ENCODE measurements at places on chromosomes 12 and 14.

DNA sequence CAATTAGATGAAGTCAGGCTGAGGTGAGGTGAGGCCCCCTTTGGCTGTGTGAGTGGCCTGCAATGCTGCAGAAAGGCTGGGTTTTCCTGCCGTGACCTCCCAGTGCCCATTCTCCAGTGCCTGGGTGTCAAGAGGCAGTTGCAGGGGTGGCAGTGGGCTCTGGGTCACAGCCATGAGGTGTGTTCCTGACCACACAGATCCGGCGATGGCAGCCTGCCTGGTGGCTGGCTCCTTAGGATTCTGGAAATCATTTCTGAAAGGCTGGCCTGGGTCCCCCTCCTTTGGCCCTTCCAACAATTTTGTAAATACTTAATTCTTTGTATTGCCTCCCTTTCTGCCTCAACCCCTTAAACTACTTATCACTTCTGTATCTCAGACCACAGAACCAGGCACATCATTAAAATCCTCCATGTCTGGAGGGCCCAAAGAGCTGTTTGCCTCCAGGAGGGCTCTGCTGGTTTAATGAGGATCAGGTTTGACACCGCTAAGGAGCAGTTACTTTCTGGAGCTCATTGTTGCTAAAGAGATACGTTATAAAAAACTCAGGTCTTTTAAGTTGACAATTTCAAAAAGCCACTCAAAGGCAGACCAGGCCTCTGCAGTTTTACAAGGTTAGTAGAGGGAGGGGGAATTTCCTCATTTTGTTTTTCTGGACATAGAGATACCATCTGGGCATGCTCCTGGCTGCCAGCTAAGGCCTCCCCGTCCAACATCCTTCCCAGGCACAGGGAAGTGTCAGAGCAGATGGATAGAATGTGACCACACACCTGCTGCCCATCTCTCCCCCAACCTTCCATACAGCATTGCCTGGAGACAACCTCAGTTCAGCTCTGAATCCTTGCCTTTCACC lies 204.4 kb downstream of the FOXN3 start:
- no peak for DNase-seq

- DNase-seq, result no peak
These were observed 957.7 kb downstream of the DIO2 start for GRCh38 chr14:79253576-79253975.

DNA sequence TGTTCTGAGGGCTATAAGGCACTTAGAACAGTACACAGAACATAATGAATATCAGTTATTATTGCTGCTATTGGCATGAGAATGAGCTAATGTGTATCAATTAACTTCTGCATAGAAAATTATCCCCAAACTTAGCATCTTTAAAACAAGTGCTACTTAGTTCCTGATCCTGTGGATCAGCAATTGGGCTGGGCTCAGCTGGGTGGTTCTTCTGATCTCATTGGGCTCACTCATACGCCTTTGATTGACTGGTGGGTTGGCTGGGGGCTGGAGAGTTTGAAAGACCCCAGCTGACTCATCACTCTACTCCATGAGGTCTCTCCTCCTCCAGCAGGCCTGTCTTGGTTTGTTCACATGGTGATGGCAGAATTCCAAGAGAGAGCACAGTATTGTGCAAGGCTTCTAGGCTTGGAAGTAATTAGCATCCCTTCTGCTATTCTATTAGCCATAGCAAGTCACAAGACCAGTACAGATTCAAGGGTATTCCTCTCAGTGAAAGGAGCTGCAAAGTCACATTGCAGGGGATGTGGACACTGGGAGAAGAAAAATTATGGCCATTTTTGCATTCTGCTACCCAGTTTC lies 27.2 kb upstream of the HSPB8 start:
- no peak for DNase-seq

DNA sequence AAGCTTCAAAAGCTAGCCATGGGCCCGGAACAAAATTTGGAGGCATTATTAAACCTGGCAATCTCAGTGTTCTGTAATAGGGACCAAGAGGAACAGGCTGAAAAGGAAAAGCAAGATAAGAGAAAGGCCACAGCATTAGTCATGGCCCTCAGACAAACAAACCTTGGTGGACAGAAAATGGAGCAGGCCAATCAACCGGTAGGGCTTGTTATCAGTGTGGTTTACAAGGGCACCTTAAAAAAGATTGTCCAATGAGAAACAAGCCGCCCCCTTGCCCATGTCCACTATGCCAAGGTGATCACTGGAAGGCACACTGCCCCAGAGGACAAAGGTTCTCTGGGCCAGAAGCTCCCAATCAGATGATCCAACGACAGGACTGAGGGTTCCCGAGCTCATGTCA lies 653.9 kb upstream of the TMEM132C start:
- no peak for DNase-seq

Measured in GDM1 (cell line).